Mammary epithelial cell (primary cell): ENCODE measurements at places on chromosomes 2 and 18. TPM values are rescaled to one million over a fixed set of nuclear protein-coding genes. Genes with fewer than 3 reads are reported as not detected.

DNA sequence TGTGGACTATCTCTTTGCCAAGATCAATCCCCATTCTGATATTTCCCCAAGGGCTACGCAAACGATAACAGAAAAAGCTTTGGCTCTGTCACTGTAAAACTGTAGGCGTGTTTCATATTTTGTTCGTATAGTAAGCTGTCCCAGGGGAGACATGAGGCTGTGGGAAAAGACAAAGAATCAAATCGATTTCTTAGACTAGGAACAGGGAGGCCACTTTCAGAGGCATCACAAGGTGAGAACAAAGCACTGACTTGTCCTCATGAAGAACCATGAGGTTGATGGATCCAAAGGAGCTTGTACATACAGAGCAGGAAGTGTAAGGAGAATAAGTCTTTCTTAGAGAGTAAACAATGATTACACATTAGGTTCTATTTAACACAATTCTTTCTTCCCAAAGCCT lies 255.7 kb downstream of the HNMT start:
- no peak for DNase-seq

DNA sequence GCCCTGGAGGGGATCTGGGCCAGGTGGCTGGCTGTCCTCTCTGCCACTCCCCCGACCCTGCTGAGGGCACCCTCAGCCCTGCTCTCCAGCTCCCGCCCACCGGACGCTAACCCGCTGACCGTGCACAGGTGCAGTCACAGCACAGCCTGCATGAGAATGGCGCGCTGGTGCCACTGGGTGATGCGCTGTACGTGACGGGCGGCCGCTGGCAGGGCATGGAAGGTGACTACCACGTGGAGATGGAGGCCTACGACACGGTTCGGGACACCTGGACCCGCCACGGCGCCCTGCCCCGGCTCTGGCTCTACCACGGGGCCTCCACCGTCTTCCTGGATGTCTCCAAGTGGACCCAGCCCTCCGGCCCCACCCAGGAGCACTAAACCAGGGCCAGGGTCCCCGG lies 8.1 kb upstream of the ERFE start:
- no peak for DNase-seq

- peak; percentile 11 for DNase-seq
Measured at GRCh38 chr2:238259061-238260020, 19.5 kb upstream of the HES6 start.

DNA sequence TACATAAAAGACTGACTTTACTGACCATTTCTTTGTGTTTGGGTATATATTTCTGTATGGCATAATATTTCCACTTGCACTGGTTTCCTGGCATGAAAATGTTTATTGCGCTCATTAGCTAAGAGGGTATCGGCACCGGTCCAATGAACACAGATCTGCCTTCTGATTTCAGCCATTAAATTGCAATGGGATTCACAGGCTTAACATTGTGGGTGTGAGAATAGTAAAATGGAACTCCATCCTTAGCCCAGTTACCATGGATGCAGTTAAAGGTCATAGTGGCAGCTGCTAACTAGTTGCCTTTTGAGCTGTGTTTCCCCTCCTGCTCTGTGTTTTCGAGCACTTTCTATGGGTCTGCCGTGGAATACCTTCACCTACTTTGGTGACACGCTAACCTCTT lies 352.6 kb upstream of the POU3F3 start:
- DNase-seq: no peak

C2orf66 gene
- 0.89 and 1.2 TPM in 2 replicates for total RNA-seq

TP53I3 gene
- 53.4 and 85.8 TPM in 2 replicates for total RNA-seq

DNA sequence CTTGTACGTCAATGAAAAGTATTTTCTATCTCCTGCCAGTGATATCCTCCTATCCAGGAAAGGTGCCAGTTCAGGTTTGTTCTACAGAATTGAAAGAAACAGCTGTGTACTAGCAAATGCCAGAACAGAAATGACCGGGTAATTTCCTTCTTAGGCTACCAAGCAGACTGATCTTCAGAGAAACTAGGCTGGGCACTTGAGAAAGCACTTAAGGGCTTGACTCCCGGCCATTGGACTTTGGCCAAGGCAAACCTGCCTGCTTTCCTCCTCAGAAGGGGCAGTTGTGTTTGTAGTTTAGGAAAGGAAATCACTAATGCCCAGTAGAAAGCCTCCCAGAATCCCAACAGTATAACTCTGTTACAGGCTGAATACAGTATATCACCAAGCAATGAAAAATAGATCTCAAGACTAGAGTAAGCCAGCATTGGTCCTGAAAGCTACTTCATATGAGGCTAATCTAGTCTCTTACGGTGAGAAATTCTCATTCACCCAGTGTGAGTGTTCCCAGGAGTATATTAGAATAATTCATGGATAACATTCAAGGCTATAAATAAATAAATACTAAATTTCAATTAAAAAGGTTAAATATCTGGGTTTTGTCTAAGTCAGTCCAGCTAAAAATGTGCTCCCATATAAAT lies 43.0 kb upstream of the COL5A2 start:
- peak; percentile 41 for DNase-seq

GRCh38 chr2:47219970-47220369 lies 64.9 kb upstream of the STPG4 start:
- no peak for DNase-seq

TMSB10 gene
- total RNA-seq: 3,165 TPM

GTF2A1L gene
- total RNA-seq: not detected in 2 replicates

DNA sequence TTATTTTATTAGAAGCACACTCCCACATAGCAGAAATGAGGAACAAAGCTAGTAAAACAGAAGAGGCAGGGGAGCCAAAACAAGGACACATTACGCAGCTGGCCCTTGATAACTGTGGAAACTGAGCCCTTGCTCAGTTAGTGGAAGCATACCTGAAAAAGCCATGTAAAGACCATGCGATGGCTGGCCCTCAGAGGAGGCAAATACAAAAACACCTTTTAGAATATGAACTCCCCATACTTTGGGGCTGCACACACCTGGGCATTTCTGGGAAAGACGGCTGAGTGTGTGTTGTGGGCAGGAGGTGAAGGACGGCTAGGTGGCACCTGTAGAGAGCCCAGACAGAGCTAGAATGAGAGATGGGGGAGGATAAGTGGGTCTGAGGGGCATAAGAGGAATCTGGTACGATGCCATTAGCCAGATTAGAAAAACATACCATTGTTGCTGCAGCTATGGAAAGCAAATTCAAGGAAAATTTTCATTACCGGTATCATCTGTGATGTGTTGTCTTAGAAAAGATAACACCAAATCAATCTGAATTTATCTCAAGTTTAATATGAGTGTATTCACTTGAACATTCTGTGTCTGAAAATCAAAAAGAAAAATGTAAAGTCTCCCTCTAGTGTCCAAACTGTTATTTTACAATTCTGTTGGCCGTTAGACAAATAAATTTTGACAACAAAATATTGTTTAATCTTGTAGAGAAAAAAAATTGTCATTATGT lies 45.2 kb upstream of the SULT1C3 start:
- no peak for DNase-seq

DNA sequence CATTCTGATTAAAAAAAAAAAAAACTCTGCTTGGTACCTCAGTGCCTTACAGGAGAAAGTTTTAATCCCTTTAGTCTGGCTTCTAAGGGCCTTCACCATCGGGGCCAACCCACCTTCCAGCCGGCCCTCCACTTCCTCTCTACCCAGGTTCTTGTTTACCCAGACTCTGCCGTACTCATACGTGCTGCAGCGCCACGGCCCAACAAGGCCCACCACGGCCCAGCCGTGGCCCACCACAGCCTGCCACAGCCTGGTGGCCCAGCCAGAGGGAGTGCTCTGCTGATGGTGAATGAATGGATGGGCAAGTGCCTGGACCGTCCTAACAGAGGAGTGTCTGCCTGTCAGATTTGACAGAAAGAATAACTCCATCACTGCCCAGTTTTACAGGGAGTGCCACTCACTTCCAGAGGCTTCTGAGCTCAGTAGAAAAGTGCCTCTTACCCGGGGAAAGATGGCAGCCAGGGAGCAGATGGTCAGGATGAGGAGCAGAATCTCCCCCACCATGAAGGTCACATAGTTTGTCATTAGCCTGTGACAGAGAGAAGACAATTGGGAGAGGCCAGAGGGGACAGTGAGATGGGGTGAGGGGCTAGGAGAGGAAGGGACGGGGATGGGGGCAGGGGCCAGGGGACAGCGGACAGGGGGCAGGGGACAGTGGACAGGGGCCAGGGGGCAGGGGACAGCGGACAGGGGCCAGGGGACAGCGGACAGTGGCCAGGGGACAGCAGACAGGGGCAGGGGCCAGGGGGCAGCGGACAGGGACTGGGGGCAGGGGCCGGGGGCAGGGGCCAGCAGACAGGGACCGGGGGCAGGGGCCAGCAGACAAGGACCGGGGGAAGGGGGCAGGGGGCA lies 38.2 kb downstream of the CENPO start:
- no peak for DNase-seq

SALL3 gene
- not detected in 2 replicates for total RNA-seq

NRBP1 gene
- 93.4 TPM for total RNA-seq

CPO gene
- not detected for total RNA-seq

NEU2 gene
- not detected for total RNA-seq

GRB14 gene
- 6.3 and 9.8 TPM in 2 replicates for total RNA-seq

DNA sequence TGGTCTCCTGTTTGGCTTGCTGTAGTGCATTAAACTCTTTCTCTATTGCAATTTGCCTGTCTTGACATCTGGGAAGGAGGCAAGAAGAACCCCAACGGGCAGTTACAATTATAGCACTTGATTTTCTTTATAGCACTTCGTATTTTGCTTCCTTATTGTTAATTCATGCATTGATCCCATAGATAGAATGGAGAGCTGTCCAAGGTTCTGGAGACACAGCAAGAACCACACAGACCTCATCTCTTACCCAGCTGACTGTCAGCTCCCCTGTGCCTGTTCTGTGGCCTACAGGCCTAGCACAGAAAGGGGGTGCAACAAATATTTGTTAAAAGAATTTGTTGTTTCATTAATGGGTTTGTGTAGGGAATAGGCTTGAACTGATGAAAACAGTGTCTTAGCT lies 194.3 kb downstream of the GALNT1 start:
- peak; percentile 22 for DNase-seq

- DNase-seq: peak; percentile 87
Measured at GRCh38 chr2:119005051-119005450, 63.1 kb downstream of the MARCO start.

- DNase-seq: no peak
Measured at GRCh38 chr2:63486861-63487290, 101.4 kb downstream of the WDPCP start.

- no peak for DNase-seq
Measured at GRCh38 chr2:39408351-39409136, 28.5 kb downstream of the MAP4K3 start.

DNA sequence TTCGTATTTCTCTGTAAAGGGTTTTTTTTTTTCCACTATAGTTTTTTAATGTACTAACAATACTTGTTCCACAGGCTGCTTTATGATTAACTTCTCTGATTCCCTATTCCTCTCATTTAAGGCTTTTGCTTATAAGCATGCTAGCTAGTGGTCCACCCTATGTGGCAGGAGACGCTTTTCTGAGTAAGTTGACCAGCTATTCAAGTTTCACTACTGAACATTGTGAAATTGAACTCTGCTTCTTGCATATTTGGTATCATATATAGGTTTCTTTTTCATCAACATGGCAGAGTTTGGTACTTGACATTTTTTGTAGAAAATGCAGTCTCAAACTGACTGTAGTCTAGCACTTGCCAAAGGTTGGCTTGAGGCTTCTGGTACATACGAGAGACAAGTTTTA lies 74.2 kb downstream of the OTX1 start:
- no peak for DNase-seq

GRCh38 chr18:74982946-74983635 lies 225.8 kb downstream of the PTGR3 start:
- DNase-seq: no peak

DNA sequence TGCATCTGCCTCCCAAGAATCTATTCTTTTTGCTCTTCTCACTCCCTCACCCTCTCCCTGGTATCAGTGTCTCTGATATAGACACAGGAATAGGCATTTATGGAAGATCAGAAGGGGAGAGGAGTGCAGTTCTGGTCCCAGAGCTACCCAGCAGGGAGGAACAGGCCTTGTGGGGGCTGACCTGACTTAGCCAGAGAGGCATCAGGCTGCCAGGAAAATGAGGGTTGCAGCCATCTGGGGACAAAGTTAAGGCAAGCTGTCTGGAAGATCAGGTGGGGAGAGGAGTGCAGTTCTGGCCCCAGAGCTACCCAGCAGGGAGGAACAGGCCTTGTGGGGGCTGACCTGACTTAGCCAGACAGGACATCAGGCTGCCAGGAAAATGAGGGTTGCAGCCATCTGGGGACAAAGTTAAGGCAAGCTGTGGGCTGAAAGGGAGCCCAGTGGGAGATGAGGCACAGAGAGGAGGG lies 69.9 kb upstream of the HK2 start:
- no peak for DNase-seq
